ENCODE measurements at places on chromosomes 3 and 15.

DNA sequence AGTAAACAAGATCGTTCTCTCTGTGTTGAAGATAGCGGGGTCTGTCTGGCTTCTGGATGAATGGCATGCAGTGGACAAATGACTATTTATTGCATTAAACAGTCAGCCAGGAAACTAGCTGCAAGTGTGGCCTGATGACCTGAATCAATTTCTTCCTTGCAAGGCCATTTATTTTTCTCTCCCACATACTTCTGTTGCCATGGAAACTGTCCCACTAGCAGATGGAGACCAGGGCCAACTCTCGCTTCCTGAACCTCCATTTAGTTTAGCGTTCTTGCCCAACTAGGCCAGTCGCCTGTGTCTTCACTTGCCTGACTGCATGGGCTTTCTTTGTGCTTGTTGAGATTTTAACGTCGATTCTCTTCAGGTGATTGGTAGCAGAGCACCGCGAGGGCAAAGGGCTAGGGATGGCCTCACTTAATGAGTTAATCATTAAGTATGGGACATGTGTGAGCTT lies 27.6 kb downstream of the LMCD1 start:
- no peak for DNase-seq

GRCh38 chr3:124999317-124999716 lies 56.5 kb downstream of the HEG1 start:
- DNase-seq = no peak

- DNase-seq = no peak
Observed at GRCh38 chr3:114214542-114215341, 22.6 kb downstream of the ZNF80 start.

DNA sequence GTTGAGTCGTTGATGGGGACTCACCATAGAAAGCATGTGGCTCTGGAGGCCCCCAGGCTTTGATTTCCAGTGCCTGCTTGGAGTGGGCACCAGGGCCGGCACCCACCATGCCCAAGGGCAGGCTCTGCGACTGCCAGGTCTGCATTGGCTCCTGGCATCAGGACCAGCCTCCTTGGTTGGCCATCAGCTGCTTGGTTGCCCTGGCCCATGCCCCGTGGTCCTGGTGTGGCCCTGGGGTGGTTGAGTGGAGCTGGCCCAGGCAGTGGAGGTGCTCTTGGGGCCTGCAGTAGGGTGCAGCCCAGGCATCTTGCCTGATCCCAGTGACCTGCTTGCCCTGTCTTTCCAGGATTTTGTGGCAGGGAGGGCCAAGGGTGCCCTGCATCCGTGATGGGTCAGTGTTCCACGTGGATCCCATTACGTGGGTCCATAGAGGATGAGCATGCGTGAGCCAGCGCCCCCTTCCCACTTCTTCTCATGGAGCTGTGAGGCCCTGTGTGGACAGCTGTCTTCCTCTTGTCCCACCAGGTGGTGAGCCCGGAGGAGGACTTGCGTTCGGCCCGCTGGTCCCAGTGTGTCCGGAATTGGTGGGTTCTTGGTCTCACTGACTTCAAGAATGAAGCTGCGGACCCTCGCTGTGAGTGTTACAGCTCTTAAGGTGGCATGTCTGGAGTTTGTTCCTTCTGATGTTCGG lies 187.0 kb downstream of the UBE3A start:
- DNase-seq = no peak

GRCh38 chr15:62404194-62404985 lies 239.3 kb upstream of the C2CD4B start:
- no peak for DNase-seq

GRCh38 chr15:70521576-70522322 lies 241.6 kb downstream of the UACA start:
- no peak for DNase-seq

DNA sequence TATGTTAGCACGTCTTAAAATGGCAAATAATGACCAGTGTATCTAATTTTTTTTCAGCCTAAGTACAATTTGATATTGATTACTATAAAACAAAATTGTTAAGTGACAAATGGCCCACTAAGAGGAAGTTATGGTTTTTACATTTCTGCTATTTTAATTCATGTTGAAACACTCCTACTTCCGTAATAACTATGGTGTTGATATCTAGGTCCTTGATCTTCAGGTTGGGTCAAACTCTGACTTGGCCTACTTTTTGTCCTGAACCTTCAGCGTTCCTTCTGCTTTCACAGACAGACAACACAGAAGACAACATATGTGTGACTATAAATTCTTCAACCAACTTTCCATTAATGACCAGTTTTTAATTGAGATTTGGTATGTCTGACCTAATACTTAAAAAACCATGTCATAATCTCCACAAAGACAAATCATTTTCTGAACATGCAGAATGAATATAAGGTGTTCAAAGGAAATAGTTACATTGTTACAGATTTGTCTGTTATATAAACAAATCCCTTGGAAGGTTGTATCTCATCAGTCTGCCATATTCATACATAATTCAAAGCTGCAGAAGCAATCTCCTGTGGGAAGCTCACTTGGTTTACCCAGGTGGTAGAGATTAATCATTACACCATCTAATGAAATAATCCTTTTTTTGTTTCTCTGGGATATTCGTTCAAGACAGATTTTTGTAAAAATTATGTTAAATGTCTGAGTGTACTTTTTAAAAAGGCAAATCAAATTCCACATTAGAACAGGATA lies 92.1 kb upstream of the TSPAN3 start:
- no peak for DNase-seq

- DNase-seq = peak; percentile 68
Observed at GRCh38 chr3:186540221-186540834, 3.9 kb downstream of the CRYGS start.

DNA sequence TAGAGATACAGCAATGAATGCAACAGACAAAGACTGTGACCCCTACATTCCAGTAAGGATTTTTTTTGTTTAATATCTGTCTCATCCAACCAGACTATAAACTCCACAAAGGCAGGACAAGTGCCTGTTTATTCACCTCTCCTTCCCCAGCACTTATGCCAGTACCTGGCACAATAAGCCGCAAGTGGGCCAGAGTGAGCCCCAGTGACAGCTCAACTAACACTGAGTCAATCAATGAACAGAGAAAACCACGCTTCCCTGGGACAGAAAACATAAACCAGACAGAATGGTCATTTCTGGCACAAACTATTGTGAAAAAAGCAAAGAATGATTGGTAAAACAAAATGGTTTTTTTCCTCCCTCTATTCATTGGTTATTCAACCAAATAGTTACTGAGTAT lies 52.2 kb downstream of the RYK start:
- DNase-seq = no peak

DNA sequence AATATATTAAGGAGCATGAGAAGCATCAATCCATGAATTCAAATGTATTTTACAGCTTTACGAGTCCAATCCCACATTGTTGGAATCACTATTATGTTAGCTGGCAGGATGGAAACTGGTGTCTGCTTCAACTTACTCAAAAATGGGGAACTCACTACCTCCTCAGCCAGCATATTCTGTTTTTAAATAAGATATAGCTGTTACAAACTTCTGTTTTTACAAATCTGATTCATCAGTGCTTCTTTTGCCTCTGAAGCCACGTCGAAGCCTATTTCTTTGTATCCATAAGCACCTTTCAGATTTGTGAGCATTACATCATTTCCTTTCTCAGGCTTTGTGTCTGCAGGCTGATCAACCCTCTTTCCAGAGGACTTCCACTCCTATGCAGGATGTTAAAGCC lies 105.9 kb downstream of the TPRG1 start:
- DNase-seq = no peak

DNA sequence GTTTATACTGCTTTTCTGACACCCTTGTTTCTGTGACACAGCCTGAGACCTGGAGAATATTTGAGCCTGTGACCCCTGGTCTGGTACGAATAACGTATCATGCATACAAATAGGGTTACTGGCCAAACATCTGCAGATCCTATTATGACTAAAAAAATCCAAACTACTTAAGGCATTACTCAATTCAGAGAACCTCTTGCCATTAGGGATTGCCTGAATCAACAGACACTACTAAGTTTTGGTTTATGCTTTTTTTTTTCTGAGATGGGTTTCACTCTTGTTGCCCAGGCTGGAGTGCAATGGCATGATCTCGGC lies 35.4 kb downstream of the OSBPL10 start:
- no peak for DNase-seq

DNA sequence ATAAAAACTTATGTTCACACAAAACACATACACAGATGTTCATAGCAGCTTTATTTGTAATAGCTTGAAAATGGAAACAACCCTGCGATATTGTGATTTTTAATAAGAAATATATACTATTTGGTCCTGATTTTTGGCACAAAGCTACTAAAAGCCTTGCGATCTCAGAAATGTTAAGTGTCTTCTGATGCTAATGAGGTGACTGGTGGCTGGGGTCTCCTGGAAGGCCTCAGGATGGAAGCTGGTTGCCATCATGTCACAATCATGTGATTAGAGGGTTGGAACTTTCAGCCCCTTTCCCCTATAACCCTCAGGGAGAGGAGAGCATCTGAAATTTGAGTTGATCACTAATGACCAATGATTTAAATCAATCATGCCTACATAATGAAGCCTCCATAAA lies 278.4 kb upstream of the UBE2E1 start:
- no peak for DNase-seq

- DNase-seq = peak; percentile 6
Observed at GRCh38 chr3:135503760-135504686, 461.5 kb upstream of the PPP2R3A start.

GRCh38 chr3:8579943-8580342 lies 64.7 kb downstream of the SSUH2 start:
- no peak for DNase-seq

DNA sequence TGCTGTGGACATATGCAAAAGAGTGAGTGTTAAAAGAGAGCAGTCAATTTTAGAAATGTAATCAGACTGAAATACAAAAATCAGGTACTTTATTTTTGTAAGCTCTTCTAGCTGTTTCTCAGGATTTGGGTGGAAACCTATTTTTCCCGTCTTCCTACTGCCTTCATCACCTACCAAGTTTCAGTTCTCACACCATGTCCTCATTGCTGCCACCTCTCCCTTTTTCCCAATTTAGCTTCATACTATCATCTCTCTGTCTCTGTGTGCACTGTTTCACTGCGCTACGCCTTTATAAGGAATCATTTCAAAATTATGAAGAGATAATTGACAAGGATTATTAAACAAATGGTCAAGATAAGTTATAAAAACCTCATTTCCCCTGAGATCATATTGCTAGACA lies 7.7 kb downstream of the SRP14 start:
- DNase-seq = no peak

DNA sequence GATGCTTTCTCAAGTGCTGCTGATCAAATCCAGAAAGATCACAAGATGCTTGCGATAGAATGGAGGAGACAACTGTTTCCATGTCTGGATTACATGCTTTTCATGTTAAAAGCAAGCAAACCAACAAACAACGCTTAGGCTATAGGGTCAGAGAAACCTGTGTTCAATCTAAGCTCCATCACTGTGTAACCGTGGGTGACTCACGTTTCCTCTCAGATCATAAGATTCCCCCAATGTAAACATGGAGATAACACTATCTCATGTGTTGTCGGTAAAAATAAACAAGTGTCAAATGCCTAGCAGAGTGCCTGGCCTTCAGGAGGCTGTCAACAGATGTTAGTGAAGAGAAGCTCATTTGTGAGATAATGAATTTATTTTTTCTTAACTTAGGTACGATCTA lies 907.8 kb downstream of the NTRK3 start:
- peak; percentile 15 for DNase-seq

- DNase-seq = no peak
Observed at GRCh38 chr15:54082836-54083492, 104.7 kb downstream of the UNC13C start.

DNA sequence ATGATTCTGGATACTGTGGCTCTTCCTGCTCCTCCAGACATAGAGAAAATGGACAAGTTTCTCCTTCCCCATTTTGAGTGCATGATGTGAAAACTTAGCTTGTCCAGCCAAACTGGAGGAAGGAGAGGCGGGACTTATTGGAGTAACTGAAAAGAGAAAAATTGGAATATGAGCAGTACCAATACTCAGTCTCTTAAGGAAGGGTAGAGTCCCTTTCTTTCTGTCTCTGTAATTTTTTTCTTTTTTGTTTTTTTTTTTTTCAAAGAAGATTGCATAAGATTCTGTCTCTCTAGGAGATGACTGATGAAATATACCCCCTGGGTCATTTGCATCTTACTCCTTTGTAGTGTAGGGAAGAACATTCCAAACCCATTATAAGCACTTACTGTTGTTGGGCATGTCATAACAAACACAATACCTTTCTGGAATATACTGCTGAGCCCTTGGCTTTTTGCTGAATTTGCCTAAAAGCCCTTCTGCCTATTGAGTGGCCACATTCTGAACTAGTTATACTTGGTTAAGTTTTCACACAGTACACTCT lies 498.1 kb upstream of the TPRG1 start:
- DNase-seq = no peak

DNA sequence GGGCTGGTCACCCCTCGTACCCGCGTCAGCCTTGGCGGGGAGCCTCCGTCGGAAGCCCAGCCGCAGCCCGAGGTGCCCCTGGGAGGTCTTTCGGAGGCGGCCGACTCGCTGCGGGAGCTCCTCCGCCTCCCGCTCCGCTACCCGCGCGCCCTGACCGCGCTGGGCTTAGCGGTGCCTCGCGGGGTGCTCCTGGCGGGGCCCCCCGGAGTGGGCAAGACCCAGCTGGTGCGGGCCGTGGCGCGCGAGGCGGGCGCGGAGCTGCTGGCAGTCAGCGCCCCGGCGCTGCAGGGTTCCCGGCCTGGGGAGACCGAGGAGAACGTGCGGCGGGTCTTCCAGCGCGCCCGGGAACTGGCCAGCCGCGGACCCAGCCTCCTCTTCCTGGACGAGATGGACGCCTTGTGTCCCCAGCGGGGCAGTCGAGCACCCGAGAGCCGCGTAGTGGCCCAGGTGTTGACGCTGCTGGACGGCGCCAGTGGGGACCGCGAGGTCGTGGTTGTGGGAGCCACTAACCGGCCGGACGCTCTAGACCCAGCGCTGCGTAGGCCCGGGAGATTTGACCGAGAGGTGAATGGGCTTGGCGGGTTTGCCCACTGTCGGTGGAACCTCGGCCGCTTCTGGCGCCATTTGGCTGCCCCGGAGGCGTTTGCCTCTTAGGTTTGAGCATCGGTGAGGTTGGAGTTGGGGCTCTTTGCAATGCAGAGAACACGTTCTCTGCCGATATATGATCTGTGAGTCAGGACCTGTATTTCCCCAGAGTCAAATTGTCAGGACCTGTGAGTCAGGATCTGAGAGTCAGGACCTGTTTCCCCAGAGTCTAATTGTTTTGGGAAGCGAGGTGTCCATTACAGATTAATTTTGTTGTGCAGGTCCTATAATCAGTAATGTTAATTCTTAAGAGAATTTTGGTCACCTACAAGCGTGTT lies 24.9 kb upstream of the GATM start:
- DNase-seq = no peak
